ENCODE measurements at places on chromosomes 12 and 14.

DNA sequence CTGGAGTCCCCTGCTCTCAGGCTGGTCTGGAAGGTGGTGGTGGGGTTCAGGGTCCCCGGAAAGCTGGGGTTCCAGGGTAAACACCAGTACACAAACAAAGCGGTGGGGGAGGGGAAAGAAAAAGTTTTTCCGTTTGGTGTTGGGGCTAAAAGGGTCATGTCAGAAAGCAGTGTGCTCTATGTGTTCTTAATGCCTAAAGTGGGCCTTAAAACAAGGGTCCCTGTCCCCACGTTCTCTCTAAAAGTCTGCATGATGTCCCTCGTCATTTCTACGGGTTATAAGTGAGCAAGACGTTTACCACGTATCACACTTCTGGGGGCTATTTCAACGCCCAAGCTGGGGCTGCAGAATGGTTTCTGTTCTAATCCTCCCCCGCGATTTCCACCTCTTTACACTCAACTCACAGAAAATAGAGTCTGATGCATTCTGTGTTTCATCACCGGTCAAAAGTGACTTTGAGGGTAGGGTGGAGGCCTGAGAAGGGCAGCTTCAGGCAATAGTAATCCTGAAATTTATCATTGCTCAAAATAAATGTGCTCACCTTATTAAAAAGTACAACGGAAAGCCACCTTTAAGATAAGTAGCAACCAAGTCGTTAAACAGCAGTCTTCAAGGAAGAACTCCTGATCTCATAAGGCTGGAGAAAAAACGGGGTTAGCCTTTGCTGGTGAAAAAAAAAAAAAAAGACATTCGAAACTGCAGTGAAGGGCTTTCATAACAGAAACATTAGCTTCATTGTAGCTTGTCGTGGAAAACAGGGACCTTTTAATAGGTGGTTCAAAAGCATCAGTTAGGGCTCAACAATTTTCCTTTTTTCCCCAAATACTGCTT is 63.9 kb upstream of the PTGR2 start:
- DNase-seq, result no peak

DNA sequence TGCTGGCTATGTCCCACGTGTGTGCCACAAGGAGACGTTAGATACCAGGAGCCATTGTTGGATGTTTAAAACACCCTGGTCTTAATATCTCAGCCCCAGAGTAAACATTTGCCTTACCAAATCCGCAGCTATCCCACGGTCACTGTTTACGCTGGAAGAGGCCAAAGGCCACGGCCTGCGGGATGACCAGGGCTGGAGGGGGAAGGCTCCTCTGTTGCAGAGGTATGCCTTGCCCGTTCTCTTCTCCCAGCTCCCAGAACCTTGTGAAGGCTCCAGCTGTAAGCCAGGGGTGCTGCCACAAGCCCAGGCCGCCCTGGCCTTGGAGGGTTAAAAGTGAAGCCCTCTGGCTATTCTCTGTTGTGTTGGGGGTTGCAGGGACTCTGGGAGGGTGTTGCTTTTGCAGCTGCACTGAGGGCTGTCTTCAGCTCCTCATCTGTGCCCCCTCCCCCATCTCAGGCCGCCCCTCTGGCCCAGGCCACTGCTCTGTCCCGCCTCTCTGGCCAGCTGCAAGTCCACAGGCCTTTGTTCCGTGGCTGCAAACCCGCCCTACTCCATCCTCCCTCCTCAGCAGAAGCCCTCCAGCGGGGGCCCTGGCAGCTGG is 2.5 kb downstream of the PLEKHG3 start:
- no peak for DNase-seq

- DNase-seq, result no peak
Observed at GRCh38 chr12:1826401-1826800, 6.0 kb downstream of the LRTM2 start.

DNA sequence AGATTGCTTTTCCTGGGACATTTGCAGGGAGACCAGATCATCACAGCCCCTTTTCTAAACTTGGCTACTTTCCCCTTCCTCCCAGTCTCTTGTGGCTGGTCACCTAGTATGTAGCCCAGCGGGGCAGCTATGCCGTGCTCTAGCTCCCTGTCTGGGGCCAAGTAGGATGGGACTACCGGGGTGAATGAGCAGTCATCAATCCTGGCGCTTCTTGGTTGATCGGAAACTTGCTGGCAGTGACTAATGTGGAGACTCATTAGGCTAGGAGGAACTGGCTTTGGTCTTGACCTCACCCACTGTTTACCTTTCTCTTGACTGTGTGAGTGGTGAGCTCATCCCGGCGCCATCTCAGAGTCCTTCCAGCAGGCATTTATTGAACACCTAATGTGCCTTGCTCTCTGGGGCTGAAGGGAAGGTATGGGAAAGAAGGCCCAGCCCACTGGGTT is 15.9 kb downstream of the PLEKHG3 start:
- DNase-seq, result peak; percentile 38

- DNase-seq, result no peak
Observed at GRCh38 chr14:69506241-69506595, 21.7 kb downstream of the PLEKHD1 start.

GRCh38 chr14:82759656-82760055 is 1226.0 kb upstream of the SEL1L start:
- DNase-seq, result no peak

DNA sequence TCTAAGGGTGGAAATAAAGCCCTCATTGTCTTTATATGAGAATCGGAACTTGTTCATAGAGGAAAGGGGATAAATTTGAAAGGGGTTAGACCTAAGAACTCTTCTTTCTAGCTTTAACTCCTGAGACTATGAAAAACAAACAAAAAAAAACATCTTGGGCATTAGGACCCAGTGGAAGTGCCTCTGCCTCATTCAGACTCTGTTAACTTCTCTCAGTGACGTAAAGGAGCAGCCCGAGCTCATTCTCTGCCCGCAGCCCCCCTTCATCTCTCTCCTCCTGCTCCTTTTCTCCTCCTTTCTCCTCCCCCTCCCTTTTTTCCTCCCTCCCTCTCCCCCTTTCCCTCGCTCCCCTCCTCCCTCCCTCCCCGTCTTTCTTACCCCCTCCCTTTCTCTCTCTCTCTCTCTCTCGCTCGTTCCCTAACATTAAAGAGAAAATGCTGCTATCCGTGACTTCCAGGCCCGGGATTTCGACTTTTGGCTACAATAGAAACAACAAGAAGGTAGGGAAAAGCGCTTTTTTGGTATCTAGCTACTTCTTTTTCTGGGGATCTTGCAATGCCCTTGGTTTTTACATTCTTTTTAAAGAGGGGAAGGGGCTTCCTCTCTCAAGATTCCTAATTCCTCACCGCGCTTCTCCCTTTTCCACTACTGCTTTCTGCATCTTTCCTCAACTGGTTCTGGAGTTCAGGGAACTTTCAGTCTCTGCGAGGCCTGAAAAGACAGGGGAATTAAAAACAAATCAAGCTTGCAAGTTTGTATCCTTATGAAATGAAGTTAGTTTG is at the start of gene RBMS2:
Gene RBMS2, plus strand, starts transcription at position 231 of the 782 bp plus-strand sequence. Its CDS starts 204 bp downstream, at position 435.
- peak; percentile 83 for DNase-seq

- DNase-seq, result no peak
Observed at GRCh38 chr12:12095021-12095420, 24.3 kb downstream of the BCL2L14 start.

GRCh38 chr12:6234906-6235305 is 34.7 kb downstream of the CD9 start:
- DNase-seq, result no peak

GRCh38 chr14:30985796-30986195 is 39.7 kb upstream of the AP4S1 start:
- no peak for DNase-seq

- DNase-seq, result peak; percentile 35
Observed at GRCh38 chr12:76137606-76138005, 53.1 kb upstream of the NAP1L1 start.

GRCh38 chr12:46343118-46343852 is 29.3 kb downstream of the SLC38A2 start:
- DNase-seq, result no peak

DNA sequence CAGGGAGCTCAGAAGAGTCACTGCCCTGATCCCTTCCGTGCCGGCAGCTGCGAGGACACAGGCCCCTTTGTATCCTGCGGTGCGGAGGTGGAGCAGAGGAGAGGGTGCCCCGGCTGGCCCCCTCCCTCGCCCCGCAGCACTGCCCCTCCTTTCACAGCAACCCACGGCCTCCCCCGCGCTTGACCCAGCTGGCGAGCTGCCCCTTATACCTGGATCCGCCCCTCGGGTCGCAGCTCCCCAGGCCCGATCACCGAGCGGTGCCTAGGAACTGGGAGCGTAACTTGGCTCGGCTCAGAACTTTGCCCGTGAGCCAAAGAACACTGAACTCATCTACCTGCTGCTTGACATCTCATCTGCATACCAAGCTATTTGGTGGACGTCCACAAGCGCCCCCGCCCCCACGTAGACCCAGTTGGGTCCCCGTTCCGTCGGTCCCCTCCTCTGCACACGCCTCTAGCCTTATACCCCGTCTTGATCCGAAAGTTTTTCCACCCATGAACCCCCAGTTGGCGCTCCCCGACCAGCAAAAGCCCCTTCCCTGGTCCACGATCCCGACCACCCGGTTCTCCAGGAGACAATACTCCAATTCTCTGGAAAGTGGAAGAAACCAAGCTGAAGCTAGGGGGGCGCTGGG is 697 bp upstream of the DNAJC14 start:
- no peak for DNase-seq

DNA sequence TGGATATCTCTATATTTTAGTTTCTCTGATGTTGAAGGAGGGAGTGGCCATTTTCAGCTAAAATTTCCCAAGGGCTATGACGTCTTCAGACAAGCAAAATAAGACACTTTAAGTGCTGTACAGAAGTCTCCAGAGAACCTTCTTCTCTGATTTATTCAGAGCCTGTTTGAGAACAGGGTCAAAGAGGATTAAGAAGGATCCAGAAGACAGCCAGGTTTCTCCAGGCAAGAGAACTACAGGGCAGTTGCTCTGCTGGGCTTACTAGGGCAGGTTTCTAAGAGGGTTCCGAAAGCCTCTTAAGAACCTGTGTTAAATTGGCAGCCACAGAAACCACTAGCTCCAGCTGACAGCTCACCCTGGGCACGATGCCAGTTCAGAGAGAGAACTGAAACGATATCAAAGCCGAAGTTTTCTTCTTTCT is 1.2 kb downstream of the MGP start:
- peak; percentile 34 for DNase-seq

DNA sequence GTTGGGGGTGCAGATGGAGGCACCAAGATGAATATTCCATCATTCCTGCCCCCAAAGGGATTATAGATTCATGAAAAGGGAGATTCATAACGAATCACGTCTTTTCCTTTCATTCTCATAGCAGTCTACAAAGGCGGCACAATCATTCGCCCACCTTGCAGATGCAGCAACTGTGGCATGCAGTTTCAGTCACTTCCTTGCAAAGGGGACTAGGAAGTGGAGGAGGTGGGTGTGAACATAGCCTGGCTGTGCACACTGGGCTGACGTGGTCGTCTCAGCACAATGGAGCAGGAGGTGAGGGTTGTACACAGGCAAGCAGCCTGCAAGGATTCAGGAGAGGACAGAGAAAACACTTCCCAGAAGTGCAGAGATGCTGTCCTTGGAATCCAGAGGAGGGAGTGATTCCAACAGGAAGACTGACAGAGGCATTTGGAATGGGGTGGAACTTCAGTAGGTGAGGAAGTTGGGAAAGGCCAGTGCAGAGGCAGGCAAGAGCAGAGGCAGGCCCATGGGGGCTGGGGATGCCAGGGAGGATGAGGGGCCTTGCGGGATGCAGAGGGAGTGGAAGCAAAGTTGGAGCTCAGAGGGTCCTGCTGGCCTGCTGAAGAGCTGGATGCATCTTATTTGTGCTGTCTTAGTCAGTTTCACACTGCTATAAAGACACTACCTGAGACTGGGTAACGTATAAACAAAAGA is 21.9 kb upstream of the PPP2R5C start:
- DNase-seq, result no peak

DNA sequence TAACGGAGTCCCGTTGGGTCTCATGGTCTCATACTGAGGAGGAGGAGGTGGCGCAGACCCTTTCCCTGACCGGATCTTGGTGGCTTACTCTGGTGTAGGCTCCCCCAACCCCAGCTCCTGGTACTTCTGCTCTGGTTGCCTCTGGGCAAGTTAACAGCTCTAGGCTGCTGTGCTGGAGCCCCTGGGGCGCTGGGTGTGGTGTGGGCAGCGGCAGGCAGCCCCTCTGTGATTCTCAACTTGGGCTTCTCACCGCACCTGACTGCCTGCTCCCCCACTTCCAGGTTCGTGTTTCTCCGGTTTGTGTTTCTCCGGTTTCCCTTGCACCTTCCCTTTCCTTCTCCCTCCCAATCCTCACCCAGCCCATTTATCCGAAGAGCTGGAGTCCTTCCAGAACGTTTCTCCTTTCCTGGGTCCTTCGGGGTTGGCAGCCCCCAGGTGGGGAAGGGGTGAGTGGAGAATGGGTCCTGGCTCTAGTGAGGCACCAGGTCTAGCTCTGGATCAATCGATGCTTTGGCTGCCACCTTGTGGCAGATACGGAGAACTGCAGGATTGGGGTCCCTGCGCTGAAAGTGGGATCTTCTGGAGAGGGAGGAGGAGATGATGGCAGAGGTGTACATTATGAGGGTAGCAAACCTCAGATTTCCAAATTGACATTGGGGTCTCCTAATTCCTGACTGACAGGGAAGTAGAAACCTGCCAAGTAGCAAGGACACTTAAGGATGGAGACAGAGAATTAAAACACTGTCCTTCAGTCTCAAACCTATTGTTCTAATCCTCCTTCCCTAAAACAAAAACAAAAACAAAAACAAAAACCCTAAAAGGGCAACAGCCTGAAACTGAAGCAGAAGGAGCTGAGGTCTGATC is 8.3 kb downstream of the CISTR start:
- DNase-seq, result peak; percentile 79

DNA sequence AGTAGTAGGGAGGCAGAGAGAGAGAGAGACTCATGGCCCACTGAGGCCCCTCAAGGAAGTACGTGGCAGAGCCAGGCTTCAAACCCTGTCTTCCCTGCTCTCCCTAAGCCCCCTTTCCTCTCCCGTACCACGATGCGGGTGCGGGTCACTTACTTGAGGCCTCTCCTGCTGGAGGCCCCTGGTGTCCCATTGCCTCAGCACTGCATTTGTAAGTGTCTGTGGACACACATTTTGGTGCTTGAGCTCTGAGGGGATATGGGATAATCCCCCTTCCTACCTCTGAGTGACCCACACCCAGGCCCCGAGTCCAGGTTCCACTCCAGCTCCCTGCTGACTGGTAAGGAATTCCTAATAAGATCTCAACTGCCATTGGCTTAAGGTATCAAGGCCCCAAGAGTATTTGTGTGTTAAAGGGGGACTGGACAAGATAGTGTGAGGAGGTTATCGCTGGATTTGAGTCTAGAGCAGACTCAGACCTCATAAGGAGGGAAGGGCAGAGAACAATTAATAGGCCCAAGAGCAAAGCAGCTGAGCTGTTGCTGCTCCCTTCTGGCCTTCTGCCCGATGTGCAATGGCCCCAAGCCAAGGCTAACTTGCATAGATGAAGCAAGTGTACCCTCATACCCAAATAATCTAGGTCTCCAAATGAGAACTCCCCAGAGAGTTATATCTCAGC is 71.9 kb downstream of the CRACR2A start:
- no peak for DNase-seq

DNA sequence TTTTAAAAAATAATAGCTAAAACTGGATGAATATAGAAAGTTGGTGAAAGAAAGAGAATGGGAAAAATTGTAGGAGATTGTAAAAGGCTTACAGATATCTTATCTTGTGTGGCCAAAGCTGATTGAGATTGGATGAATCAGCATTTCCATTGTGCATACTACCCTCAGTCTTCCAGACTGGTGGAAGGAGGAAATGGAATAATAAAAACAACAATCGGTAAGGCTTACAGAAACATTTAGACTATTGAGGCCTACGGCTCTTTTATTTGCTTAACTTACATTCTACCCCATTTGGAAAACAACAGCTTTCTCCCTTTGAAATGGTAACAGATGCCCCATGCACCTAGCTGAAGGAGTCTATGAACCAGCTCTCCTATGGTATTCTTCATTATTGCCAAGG is 129.8 kb downstream of the PTPRB start:
- no peak for DNase-seq

Data from AG08395 (cell line).